ENCODE measurements at places on chromosomes 6 and 20.

DNA sequence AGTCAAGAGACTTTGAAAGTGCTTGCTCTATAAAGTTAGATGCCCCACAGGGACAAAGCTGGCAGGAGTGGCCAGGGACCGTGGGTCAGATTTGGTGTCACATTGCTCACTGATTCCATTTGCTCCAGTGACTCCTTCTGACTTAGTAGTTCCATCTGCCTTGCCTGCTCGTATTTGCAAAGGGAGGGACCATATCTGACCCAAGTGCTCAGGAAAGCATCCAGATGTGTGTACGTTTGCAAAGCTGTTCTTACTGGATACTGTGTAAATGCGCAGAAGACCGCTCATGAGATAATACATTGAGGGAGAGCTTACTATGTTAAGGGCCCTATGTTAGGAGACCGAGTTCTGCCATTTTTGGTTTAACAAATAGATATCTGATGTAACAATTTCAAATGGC, 21.2 kb upstream of the CCN6 start:
- DNase-seq, result no peak

DNA sequence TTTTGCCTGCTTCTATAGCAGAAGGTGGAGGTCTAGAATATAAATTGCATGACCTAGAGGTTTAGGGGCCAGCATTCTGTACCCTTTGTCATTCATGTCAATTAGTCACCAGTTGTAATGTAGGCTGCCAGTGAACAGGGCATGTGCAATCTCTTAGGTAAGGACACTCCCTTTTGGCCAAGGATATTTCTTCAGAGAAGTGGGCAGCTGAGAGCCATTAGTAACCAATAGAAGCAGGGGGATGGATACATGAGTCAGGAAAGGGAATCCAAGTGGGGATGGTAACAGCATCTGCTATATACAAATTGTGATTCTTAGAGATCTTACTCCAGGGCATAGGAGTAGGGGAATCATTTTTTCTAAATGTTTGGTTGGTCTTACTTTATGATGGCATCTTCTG, 494.2 kb upstream of the JAG1 start:
- no peak for DNase-seq

DNA sequence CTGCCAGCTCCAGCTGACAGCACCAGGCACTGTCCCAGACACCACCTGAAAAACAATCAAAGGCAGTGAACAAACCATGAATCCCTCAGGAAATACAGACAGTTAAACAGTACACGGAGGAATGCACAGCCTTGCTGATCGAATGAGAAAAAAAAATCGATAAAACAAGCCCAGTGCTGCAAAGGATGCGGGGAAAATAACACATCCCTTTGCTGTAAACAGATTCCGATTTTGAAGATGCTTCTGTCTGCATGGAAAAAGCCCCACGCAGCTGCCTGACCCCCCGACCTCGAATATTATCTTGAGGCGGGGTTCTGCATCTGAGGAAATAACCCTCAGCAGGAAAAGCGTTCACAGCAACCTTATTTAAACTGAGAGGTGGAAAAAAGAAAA, 43.9 kb downstream of the RBM38 start:
- DNase-seq, result no peak

DNA sequence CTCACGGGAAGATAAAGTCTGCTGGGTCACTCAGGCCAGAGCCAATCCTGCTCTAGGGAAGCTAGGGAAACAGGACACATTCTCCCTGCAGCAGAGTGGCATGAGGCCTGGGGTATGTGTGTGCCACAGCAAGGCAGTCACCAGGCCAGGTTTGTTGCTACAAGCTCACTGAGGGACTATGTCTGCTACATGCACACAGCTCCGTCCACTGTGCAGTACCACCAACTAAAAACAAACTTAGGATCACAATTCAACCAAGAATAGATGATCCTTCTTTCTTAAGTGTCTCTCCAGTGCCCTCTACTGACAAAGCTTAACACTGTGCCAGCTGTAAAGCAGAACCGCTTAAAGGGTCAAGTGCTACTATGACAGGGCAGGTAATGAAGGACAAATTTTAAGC, 192.5 kb downstream of the PTPRK start:
- DNase-seq, result peak; percentile 6

GRCh38 chr6:163659803-163660202, 245.3 kb downstream of the QKI start:
- no peak for DNase-seq

- no peak for DNase-seq
Measured at GRCh38 chr6:11242711-11243110, 10.2 kb upstream of the NEDD9 start.

- no peak for DNase-seq
Measured at GRCh38 chr6:69542494-69542893, 254.3 kb downstream of the LMBRD1 start.

- DNase-seq, result no peak
Measured at GRCh38 chr20:63044204-63044600, 37.4 kb upstream of the BHLHE23 start.

DNA sequence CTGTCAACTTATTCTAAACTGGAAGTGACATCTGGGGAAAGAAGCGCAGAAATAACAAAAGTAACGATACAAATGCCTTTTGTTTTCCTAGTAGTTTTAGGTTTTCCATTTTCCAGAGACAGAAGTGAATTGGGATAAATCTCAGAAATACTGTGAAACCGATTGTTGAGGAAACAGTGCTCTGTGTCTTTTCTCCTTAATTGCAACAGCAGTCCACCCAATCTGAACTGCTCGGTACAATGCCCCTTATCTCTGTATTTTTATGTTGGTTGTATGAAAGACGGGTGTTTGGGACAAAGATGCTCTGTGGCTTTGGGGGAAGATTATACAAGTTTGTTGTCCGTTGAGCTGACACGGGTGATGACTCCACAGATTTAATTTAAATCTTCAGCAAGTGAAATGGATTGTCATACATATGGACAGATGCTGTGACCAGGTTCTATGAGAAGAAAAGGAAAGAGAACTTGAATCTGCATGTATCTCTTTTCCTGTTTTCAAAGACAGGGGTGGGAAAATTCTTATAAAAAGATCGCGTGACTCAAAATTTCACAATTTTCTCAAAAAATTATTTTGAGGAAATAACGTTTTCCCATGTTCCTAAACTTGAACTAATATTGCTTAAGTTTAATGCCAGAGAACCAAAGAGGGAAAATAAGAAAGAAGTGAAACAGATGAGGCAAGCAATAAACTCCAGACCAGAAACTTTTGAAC, 41.2 kb downstream of the SASH1 start:
- no peak for DNase-seq

GRCh38 chr6:161557333-161558107, 283.7 kb upstream of the AGPAT4 start:
- DNase-seq, result no peak

DNA sequence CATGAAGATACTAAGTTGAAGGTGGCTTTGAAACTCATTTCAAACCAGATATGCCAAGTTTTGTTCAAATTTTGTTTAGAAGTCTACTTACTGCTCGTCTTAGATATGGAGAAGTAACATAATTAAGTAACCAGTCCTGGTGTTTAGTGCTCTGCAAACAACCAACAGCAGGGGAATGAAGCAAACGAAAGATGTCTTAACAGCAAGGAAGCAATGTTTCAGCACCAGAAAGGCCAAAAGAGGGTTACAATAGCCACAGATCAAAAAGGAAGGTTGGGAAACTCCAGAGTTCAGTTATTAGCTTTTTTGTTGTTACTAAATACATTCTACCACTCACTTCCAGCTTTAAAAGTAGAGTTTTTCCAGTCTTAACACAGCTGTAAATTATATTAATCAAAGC, 45.1 kb downstream of the LHFPL5 start:
- no peak for DNase-seq

- DNase-seq, result no peak
Measured at GRCh38 chr6:170151321-170151771, 139.5 kb downstream of the DLL1 start.

DNA sequence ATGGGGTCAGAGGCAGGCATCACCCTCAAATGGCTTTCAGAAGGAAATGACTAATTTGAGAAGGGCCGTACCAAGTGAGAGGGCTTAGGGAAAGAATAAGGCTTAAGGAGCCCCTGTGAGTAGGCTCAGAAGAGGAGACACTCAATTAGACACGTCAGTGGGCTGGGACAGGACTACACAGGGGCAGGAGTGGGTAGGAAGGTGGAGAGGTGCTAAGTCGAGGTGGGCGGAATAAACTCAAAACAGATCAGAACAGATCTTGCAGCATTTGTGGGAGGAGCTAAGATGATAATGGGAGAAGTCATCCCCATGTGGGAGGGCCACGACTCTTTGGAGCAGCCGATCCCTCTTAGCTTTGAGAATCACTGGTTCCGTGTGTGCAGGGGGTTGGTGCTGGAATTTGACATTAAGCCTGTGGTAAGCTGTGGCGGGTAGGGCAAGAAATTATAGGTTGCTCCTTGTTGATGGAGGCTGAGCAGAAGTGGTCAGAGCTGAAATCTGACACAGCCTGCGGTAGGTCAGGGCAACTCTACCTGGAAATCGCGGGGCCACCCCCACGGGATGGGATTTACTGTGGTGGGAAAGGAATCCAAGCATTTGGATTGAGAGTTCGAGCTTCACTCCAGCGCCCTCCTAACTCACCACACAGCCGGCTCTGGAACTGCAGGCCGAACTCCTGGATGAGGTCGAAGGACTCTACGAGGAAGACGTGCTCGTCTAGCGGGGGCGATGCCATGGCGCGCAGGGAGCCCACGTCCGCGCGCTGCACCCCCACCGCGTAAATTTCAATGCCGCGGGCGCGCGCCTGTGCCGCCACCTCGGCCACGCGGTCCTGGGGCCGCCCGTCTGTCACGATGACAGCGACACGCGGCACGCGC, 2.8 kb upstream of the RBPJL start:
- DNase-seq, result no peak

GRCh38 chr6:100726666-100727065, 154.5 kb downstream of the ASCC3 start:
- DNase-seq, result no peak

DNA sequence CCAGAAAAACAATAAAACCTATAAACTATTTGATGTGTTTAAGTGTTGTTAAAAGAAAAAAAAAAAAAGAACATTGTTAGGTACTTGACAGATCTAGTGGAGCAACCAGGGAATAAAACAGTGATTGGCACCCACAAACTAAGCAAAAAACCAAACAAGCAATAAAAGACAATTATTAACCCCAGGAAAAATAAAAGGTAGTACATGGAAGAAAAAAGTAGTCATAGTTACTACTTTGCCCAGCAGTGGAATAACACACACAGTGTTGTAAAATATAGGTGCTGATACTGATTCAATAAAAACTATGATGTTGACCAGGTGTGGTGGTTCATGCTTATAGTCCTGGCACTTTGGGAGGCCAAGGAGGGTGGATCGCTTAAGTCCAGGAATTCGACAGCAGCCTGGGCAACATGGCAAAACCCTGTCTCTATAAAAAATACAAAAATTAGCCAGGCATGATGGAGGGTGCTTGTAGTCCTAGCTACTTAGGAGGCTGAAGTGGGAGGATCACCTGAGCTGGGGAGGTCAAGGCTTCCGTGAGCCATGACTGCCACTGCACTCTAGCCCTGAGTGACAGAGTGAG, 43.9 kb downstream of the PIGU start:
- DNase-seq, result no peak

DNA sequence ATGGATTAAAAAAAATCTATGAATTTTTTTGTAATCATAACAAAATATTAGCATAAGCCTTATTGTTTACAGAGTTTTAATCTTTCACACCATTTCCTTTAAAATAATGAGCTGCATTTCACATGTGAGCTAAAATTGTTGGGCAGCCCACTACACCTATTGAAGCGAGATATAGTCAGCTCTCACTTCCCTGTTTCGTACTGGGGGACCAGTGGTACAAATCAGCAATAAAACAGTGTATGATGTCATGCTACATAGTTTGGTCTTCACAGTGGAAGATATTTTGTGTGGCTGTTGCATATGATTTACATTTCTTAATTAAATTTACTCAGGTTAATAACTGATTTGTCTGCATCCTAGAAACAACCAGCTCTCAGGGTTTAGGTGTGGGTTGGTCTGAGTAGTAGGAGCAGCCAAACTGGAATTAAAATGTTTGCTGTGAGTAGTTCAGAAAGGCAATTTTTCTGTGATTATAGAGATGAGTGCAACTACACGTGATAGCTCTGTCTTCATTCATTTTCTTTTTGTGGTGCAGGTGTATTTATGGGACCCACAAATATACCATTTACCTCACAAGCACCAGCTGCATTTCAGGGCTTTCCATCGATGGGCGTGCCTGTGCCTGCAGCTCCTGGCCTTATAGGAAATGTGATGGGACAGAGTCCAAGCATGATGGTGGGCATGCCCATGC, 99.3 kb downstream of the B3GAT2 start:
- no peak for DNase-seq

DNA sequence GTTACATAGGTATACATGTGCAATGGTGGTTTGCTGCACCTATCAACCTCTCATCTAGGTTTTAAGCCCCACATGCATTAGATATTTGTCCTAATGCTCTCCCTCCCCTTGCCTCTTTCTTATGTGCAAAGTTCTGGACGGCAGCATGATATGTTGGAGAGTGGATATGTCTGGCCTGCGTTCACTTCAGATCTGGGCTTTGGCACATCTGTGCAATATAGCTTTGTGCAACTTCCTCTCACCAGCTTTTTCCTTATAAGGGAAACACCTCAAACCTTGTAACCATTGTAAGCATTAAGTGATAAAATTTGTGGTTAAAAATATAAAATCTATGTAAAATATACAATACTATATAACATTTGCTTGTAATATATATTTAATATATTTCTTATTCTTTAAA, 288.0 kb downstream of the PHACTR1 start:
- DNase-seq, result no peak

GRCh38 chr20:31879143-31879987, 8.9 kb downstream of the TTLL9 start:
- peak; percentile 74 for DNase-seq

- no peak for DNase-seq
Measured at GRCh38 chr6:138522611-138523010, 23.3 kb upstream of the NHSL1 start.

DNA sequence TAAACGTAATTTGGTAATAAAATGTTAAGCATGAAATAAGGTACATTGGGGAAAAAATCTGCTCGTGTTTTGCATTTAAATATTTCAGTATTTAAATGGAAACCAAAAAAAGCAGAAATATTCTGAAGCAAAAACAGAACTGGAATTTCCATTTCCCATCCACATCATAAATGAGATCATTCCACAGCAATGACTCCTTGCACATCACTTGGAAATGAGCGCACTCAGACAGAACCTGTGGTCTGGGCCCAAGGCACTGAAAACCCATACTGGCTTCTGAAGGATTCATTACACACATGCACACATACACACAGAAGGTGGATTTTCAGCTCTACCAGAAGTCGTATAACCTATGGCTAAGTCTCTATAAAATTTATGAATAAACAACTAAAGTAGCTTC, 174.8 kb downstream of the IBTK start:
- no peak for DNase-seq

DNA sequence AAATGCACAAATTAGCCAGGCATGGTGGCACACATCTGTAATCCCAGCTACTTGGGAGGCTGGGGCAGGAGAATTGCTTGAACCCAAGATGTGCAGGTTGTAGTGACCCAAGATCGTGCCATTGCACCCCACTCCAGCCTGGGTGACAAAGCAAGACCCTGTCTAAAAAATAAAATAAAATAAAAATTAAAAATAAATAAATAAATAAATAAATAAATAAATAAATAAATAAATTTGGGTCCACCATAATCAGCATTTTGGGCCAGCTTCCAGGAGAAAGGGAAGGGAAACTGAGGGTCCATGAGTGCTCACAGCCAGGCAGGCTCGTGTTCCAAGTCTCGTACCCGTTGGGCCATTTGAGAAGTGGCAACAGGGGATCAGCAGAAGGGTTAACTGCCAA, 131.6 kb upstream of the AGPAT4 start:
- DNase-seq, result no peak
